ENCODE measurements at places on chromosomes 3 and 15.

DNA sequence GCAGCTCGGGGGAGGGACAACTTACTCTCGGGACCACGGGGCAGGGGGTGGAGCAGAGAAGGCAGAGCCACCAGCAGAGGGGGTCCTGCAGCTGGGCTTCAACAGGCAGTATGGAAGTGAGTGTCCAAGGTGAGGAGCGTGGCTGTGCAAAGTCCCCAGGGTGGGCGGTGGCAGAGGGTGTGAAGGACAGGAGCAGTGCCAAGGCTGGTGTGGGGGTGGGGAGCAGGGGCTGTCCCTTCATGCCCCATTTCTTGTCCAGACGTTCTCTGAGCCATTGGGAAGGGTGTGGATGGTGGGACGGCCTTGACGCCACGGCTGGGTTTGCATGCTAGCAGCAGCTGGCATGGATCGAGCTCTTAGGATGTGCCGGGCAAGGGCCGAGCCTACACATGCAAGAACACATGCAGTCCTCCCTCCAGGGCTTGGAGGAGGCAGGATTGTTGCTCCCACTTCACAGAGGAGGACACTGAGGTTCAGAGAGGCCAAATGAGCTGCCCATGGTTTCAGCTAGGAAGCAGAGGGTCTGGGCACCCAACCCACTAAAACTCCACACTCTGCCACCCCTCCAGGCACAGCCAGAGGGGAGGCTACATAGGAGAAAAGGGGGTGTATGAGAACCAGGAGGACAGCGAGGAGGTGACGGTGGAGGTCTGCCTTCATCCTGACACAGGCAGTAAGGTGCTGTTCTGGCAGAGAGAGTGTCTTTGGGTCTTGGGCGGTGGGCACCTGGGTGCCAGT lies 93.6 kb downstream of the TBC1D2B start:
- no peaks in the 10 kb centered on the region for H3K36me3 ChIP-seq
- no peak overlapping the region for H3K27ac ChIP-seq
- no peak for DNase-seq

- peaks cover 15% of the 10 kb centered on the region for H3K36me3 ChIP-seq
- peaks cover 41% of the 10 kb centered on the region for H3K4me1 ChIP-seq
- peak overlapping the region; percentile 85 for H3K27ac ChIP-seq
- DNase-seq: peak; percentile 59
- H3K27me3 ChIP-seq: peaks cover 15% of the 10 kb centered on the region
Measured at GRCh38 chr15:67107014-67107812, 41.8 kb downstream of the SMAD3 start.

GRCh38 chr3:37028329-37028728 lies 35.0 kb downstream of the MLH1 start:
- H3K4me1 ChIP-seq: peaks cover 12% of the 10 kb centered on the region
- no peak overlapping the region for H3K4me3 ChIP-seq
- peaks cover 19% of the 10 kb centered on the region for H3K36me3 ChIP-seq

- no peaks in the 10 kb centered on the region for H3K36me3 ChIP-seq
- H3K27ac ChIP-seq: no peak overlapping the region
- no peaks in the 10 kb centered on the region for H3K4me1 ChIP-seq
- H3K4me3 ChIP-seq: no peak overlapping the region
- DNase-seq: no peak
Measured at GRCh38 chr15:69557707-69558409, 105.2 kb downstream of the RPLP1 start.

DNA sequence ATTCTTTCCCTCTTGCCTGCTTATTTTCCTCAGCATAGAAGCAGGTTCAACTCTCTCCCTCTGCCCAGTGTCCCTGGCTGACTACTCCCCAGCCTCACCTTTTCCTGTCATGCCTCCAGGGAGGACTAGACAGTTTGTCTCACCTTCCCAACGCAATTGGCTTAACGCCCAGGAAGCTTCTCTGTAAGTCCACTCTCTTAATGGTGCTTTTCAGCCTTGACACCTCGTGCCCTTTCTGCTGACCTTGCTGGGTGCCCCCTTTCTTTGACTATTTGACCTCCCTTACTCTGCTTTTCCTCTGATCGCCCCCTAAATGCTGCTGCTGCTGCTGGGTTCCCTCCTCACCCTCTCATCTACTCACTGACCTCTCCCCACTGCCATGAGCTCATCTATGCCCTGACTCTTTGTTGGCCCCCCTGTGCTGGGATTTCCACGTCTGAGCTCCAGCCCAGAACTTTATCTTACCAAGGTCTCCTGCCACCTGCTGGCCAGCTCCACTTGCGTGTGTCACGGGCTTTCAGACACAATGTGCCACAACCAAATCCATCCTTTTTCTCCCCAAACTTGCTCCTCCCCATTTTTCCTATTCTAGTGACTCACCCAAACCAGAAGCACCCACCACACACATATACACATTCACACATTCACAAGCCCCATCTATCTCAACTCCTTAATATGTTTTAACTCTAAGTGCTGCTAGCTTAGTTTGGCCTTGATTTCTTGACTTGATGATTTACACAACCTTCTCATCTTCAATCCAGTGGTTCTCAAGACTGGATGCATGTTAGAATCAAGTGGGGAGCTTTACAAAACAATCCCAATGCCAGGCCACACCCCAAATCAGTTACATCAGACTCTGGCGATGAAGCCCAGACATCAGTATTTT lies 16.6 kb downstream of the EPB42 start:
- H3K36me3 ChIP-seq: no peaks in the 10 kb centered on the region
- no peak for DNase-seq
- H3K27ac ChIP-seq: no peak overlapping the region
- no peak overlapping the region for H3K4me3 ChIP-seq

- no peak overlapping the region for H3K4me3 ChIP-seq
- peaks cover 5% of the 10 kb centered on the region for H3K27me3 ChIP-seq
- H3K4me1 ChIP-seq: no peaks in the 10 kb centered on the region
- H3K27ac ChIP-seq: no peak overlapping the region
Measured at GRCh38 chr3:38348903-38349302, 2.3 kb downstream of the XYLB start.

DNA sequence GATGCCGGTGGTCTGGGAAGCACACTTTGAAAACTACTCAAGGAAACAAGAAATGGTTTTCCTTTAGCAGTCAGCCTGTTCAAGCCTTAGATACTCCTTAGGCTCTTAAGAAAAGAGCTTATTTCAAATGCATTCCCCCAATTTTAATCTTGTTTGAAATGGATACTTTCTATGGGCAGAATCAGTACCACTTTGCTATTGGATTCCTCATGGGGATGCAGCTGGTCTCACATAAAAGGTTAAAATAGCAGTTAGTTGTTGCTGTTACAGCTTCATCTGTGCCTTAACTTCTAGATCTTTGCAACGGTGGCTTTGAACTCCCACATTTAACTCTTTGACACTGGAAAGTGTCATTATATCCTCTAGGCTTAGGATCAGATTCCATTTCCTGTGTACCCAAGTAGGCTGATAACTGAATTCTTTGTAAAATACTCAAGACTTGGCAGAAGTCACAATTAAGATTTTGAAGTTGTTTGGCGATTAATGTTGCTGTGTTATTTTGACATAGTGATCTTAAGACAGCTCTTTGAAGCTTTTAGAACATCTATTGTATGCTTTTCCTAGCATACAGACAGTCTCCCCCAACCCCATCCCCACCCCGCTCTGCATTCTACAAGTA lies 2.2 kb downstream of the THBS1 start:
- no peak overlapping the region for H3K27ac ChIP-seq
- no peak for DNase-seq
- peaks cover 17% of the 10 kb centered on the region for H3K27me3 ChIP-seq
- no peak overlapping the region for H3K4me3 ChIP-seq
- H3K4me1 ChIP-seq: peaks cover 29% of the 10 kb centered on the region

- H3K36me3 ChIP-seq: no peaks in the 10 kb centered on the region
- peak overlapping the region; percentile 74 for H3K4me3 ChIP-seq
- peak overlapping the region; percentile 100 for H3K27ac ChIP-seq
- H3K27me3 ChIP-seq: no peaks in the 10 kb centered on the region
Measured at GRCh38 chr3:69205385-69205784, 83.0 kb upstream of the LMOD3 start.

DNA sequence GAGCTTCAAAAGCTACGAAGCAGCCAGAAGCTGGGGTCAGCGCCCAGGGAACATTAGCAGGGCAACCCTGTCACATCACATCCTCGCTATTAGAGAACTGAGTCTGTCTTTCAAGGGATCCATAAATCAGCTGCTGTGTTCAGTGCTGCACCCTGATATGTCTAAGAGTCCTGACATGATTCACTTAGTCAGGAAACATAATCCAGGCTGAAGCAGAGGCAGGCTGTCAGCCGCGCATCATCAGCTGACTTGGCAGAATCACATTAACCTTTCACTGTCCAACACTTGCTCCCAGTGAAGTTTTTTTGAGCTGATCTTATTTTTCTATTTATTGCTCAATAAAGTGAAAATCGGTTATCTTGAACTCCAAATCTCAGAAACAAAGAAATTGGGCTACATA lies 23.5 kb downstream of the MYH15 start:
- peaks cover 8% of the 10 kb centered on the region for H3K27me3 ChIP-seq
- H3K4me3 ChIP-seq: no peak overlapping the region
- H3K27ac ChIP-seq: no peak overlapping the region

DNA sequence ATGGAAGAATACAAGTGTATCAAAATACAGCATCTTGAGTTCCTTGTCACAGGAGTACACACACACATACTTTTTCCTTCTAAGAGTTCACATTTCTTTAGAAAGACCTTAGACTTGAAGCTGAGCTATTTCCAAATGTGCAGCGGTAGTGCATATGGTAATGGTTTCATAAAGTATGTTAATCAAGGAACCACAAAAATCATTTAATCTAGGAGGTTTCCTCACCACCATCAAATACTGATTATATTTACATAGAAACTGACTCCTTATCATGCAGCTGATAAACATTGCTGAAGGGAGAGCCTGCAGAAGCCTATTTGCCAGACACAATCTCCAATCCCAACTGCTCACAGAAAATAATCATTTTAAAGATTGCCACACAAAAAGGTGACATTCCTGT lies 40.0 kb upstream of the KBTBD8 start:
- H3K36me3 ChIP-seq: no peaks in the 10 kb centered on the region
- H3K27me3 ChIP-seq: peaks cover 57% of the 10 kb centered on the region
- H3K4me1 ChIP-seq: no peaks in the 10 kb centered on the region
- DNase-seq: no peak

- H3K4me1 ChIP-seq: peaks cover 19% of the 10 kb centered on the region
- H3K27me3 ChIP-seq: no peaks in the 10 kb centered on the region
- H3K36me3 ChIP-seq: no peaks in the 10 kb centered on the region
- no peak overlapping the region for H3K27ac ChIP-seq
- H3K4me3 ChIP-seq: no peak overlapping the region
Measured at GRCh38 chr3:156811089-156811862, 14.9 kb upstream of the LEKR1 start.

DNA sequence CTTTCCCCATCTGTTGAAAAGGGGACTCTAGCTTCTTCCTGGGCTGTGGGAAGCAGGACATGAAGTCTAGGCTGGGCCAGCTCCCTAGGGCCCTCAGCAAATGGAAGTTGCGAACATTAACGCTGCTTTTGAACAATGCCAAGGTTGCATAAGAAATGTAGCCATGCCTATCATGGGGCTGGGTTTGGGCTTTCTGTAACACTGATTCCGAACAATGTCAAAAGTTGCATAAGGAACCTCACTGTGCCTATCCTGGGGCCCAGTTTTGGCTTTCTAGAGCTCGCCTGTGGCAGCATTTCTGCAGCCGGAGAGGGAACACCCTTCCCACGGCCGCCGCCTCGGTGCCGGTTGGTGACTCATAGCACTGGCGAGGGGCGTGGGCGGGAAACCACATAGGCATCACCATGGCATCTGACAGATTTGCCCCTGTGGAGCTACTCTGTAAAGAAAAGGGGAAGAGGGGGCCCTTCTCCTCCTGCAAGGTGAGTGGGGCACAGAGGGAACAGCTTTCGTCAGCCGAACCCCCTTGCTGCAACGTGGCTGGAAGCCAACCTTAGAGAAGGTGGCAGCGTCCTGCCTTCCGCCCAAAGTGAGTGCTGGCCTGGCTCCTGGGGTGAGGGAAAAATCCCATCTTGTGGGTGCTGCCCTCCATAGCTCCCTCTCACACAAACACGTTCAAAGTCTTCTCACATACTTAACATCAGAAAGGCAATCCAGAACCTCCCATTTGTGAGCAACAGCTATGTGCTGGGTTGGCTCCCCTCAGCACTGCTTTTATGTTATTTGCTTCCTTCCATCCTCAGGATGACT lies 46.6 kb upstream of the ATP2B2 start:
- H3K4me3 ChIP-seq: peak overlapping the region; percentile 65
- peak; percentile 82 for DNase-seq
- peak overlapping the region; percentile 37 for H3K27ac ChIP-seq
- H3K4me1 ChIP-seq: peaks cover 24% of the 10 kb centered on the region

- peaks cover 24% of the 10 kb centered on the region for H3K27me3 ChIP-seq
- DNase-seq: peak; percentile 71
- H3K36me3 ChIP-seq: no peaks in the 10 kb centered on the region
- no peak overlapping the region for H3K27ac ChIP-seq
Measured at GRCh38 chr3:50675179-50676030, 678 bp downstream of the DOCK3 start.

DNA sequence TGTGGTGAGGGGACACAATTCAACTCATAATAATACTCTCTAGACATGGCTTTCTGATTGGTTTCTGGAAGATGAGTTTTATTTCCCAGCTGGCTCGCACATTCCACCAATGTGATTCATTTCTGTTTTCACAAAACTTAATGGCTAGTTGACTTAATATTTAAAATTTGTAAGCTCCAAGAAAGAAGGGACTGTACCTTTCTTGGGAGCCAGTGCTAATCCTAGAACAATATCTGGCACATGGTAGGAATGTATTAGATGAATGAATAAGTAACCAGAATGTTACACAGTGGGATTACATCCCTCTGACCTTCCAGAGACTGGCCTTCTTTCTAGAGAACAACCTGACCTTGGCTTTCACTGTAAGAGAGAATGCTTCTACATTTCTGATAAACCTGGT lies 262.8 kb downstream of the RORA start:
- H3K27ac ChIP-seq: no peak overlapping the region
- no peak overlapping the region for H3K4me3 ChIP-seq
- no peaks in the 10 kb centered on the region for H3K4me1 ChIP-seq
- no peak for DNase-seq
- H3K27me3 ChIP-seq: peaks cover 21% of the 10 kb centered on the region
- H3K36me3 ChIP-seq: no peaks in the 10 kb centered on the region

DNA sequence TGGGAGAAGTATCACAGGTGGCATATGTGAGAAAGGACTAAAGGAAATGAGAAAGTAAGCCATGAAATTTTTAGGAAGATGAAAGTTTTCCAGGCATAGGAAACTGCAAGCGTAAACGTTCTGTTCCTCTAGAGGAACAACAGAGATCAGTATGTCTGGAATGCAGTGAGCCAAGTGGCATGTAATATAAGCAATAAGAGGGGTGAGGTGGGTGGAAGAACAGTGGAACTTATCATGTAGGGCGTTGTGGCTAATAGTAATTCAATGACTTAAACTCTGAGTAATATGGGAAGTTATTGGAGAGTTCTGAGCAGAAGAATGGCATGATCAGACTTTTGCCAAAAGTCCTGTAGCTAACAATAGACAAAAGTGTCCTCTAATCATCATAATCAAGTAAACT lies 902.9 kb downstream of the EPHA3 start:
- H3K27me3 ChIP-seq: no peaks in the 10 kb centered on the region
- DNase-seq: no peak
- H3K27ac ChIP-seq: no peak overlapping the region
- H3K36me3 ChIP-seq: no peaks in the 10 kb centered on the region
- H3K4me1 ChIP-seq: no peaks in the 10 kb centered on the region
- no peak overlapping the region for H3K4me3 ChIP-seq

GRCh38 chr3:27880969-27881892 lies 159.1 kb upstream of the EOMES start:
- peak; percentile 65 for DNase-seq
- H3K36me3 ChIP-seq: no peaks in the 10 kb centered on the region
- H3K4me3 ChIP-seq: peak overlapping the region; percentile 83
- H3K27ac ChIP-seq: peak overlapping the region; percentile 59
- H3K27me3 ChIP-seq: no peaks in the 10 kb centered on the region

- peaks cover 15% of the 10 kb centered on the region for H3K4me1 ChIP-seq
- H3K36me3 ChIP-seq: no peaks in the 10 kb centered on the region
- no peaks in the 10 kb centered on the region for H3K27me3 ChIP-seq
Measured at GRCh38 chr3:101722394-101723173, 1.8 kb upstream of the CEP97 start.
